ENCODE measurements at places on chromosomes 5 and 9.

GRCh38 chr9:127844821-127845359, 9.6 kb downstream of the ENG start:
- no peak for DNase-seq

GRCh38 chr5:76204713-76205112, 121.5 kb downstream of the SV2C start:
- DNase-seq: no peak

DNA sequence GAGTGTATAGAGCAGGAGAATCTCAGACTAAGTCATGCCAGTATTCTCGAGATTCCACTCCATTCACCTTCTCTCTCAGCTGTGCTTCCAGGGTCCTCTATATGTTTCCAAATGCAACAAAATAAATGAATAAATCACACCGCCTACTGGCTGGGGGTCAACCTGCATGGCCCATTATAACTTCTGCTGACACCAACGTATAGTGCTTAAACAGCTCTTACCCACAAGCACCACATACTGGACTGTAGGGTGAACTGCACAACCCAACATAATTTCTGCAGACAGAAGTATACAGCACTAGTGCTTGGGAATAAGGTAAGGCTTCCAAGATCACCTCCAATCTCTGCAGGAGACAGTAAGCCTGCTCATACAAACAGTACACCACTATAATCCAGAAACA, 33.1 kb upstream of the HTR4 start:
- no peak for DNase-seq

- no peak for DNase-seq
These were observed 72.7 kb downstream of the KCNN2 start for GRCh38 chr5:114434396-114435219.
